ENCODE measurements at places on chromosomes 2 and 18.
A peak's percentile ranks its signal among the peaks of the same experiment; 100 is the strongest.

- no peak for DNase-seq
These were observed 223.5 kb downstream of the HDAC4 start for GRCh38 chr2:239177325-239177724.

- no peak for DNase-seq
These were observed 37.6 kb upstream of the FOSL2 start for GRCh38 chr2:28354920-28355520.

GRCh38 chr2:98548920-98549818, 59.1 kb downstream of the COA5 start:
- no peak for DNase-seq

- DNase-seq, result no peak
These were observed 213.3 kb downstream of the FAM210A start for GRCh38 chr18:13513021-13513420.

GRCh38 chr18:74715865-74716712, 118.4 kb downstream of the ZNF407 start:
- DNase-seq, result no peak

GRCh38 chr2:144935736-144936135, 415.8 kb upstream of the ZEB2 start:
- no peak for DNase-seq

GRCh38 chr2:220002251-220002650, 374.8 kb downstream of the SLC4A3 start:
- DNase-seq, result no peak

DNA sequence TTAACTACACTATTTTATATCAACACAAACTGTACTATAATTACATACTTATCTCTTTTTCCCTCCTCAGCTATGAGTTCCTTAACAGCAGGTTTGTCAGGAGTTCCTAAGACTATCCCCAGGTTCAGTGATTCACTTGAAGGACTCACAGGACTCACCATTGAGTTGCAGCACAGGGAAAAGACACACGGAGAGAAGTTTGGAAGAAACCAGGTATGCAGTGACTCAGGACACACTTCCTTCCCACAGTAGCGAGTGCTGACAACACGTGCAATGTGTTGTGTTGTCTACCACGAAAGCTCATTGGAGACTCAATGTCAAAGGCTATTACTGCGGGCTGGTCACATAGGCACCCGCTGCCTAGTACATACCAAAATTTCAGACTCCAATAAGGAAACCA, 32.0 kb downstream of the MGAT4A start:
- DNase-seq, result no peak

- DNase-seq, result no peak
These were observed 138.6 kb downstream of the GLI2 start for GRCh38 chr2:120873958-120874887.

GRCh38 chr18:46320928-46321711, 216.9 kb downstream of the HAUS1 start:
- no peak for DNase-seq

DNA sequence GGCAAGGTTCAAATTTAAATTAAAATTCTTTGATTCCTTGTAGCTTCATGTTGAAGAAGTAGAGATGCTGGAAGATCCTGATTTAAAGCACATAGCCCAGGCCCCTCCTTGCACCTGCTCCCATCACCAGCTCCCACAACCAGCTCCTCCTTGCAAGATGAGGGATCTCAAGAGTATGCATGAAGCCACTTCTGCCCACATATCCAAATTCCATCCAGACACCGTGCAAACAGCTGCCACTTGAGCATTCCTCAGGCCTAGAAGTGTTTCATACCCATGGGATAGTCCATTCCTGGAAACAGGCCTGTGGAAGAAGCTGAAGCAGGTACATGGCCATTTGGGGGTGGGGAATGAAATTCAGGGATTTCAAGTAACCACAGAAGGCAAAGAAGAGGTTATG, 32.4 kb upstream of the ITPRID2 start:
- DNase-seq, result no peak

GRCh38 chr2:21231985-21232384, 108.2 kb downstream of the TDRD15 start:
- no peak for DNase-seq

- DNase-seq, result no peak
These were observed 63.3 kb downstream of the BOD1L2 start for GRCh38 chr18:57210107-57210715.

- DNase-seq, result no peak
These were observed 90.5 kb upstream of the MSH2 start for GRCh38 chr2:47312491-47312850.

DNA sequence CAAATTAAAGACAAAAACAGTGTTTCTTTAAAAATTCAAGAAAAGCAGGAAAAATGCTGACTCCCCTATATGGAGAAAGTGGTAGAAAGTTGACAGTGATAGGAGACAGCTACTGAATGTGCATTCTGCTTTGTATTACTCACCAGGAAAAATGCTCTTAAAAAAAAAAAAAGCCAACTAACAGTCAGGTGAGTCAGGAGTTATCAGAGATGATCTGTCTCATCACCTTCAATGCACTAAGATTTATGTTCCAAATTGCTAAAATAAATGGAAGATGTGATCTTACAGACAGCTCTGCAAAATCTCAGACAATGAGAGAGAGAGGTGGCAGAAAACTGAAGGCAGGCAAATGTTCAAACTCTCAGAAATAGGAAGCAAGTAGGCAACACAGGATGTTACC, 47.6 kb upstream of the ZNF521 start:
- DNase-seq, result no peak

- no peak for DNase-seq
These were observed 72.8 kb downstream of the TMEM18 start for GRCh38 chr2:604385-604784.

- DNase-seq, result no peak
These were observed 2.4 kb downstream of the HNRNPLL start for GRCh38 chr2:38600242-38600891.

- DNase-seq, result no peak
These were observed 151.6 kb upstream of the MYO3B start for GRCh38 chr2:170026361-170026760.

- DNase-seq, result no peak
These were observed 326.9 kb downstream of the SLC4A3 start for GRCh38 chr2:219954331-219954730.

DNA sequence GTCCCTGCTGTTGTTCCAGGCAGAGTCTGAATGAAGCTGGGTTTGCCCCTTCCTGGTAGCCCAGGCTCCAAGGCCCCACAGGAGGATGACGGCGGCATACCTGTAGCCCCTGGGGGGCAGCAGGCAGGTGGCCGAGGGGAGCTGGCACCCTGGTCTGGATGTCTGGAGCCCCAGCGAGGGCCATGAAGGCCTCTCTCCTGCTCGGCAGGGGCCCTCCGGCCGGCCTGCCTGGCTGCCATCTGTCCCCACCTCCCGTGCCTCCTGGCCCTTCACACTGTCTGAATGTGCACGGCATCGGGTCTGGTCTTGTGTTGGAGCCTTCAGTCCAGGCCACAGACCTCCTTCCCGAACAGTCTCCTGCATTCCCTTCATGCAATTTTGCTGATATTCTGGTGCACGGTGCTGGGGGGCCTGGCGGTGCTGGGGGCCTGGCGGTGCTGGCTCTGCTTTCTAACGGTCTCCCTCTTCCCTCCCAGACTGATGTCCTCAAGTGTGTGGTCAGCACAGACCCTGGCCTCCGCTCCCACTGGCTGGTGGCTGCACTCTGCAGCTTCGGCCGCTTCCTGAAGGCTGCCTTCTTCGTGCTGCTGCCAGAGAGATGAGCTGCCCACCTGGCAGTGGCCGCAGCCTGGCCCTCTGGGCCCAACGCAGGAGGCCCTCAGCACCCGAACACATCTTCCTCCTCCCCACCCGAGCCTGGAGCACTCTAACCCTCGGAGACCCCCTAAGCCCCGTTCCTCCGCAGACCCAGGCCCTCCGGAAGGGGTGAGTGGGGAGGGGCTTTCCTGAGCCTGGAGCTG, 13.5 kb downstream of the BOK start:
- DNase-seq, result no peak

- no peak for DNase-seq
These were observed 169.7 kb downstream of the HAUS1 start for GRCh38 chr18:46273861-46274260.

DNA sequence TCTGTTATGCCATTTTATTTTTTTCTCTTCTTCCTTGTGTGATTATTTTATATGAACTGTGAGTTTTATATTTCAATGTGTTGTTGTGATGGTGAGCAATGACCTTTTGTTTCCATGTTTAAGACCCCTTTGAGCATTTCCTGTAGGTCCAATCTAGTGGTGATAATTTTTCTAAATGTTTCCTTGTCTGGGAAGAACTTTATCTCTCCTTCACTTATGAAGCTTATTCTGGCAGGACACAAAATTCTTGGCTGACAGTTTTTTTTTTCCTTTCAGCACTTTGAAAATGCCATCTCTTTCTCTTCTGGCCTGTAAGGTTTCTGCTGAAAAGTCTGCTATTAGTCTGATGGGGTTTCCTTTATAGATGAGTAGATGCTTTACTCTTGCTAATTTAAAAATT, 53.2 kb downstream of the G6PC2 start:
- DNase-seq, result no peak

GRCh38 chr18:286515-287310, 18.9 kb upstream of the THOC1 start:
- DNase-seq, result no peak

DNA sequence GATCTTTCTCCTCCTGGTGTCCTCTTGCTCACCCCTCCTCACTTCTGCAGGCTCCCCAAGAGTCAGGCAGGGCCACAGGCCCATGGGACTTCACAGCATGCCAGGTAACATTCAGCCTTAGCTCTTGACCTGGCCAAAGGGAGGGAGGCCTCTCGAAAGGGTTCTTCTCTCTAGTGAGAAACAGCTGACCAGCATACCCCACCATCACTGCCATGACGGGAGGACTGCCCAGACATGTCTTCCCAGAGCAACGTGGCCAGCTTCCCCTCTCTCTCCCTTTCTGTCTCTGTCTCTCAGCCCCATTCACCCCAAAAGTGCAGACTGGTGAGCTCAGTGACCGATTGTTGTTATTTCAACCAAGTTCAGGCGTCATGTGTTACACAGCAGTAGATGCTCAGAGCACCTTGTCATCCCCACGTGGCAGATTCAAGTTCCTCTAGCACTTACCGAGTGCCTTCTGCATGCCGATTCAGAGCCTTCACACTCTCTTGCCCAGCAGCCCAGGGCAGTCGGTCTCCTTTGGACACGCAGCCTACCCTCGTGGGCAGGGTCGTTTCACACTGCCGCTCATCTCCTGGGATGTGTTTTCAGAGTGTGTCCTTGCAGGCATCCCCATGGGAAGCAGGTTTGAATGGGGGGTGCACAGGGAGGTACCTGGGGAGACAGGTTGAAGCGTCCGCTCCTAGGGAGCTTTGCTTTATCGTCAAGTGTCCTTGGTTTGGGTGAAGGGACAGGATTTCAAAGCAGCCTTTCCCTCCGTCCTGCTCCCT, 259.9 kb downstream of the NDUFA10 start:
- no peak for DNase-seq

- peak; percentile 87 for DNase-seq
These were observed 188.1 kb downstream of the ZEB2 start for GRCh38 chr2:144331674-144332355.

DNA sequence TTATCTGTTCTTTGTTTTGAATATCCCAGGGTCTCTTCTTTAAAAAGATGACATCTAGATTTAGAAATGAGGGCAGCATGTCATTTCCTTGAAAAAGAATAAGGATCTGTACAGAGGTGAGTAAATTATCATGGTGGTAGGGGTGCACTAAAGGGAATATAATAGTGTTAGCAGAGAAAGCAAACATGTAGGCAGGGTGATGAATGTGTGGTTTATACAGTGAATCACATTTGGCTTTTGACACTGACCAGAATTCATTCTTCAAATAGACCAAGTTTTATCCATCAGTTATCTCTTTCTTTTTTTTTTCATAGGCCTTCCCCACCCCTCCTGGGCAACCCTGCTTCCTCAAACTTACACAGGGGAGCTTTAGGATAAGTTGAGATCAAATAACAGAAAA, 184.5 kb upstream of the LRP1B start:
- DNase-seq, result no peak

- no peak for DNase-seq
These were observed 184.8 kb downstream of the PRKCE start for GRCh38 chr2:45836316-45836715.

GRCh38 chr18:13440277-13441248, 222.0 kb downstream of the LDLRAD4 start:
- no peak for DNase-seq

GRCh38 chr18:49130261-49130660, 179.5 kb upstream of the SMAD7 start:
- DNase-seq, result no peak

DNA sequence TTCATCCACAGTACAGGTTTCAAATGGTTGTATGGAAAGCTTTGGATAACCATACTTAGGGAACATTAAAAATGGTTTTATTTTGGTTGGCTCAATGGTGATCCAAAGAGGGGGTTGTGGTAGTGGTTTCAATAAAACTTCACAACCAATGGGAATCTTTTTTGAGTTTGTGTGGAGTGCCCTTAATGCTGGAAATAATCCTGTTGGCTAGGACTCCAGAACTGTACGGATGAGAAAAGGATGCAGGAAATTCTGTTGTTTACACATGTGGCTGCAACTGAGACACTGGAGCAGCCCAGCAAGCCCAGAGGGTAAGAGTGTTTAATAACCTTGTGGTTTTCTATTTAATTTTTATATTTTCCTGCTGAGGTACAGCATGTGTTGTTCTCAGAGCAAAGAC, at the start of gene CCDC102B:
Gene CCDC102B, plus strand, starts transcription at position 210 of the 400 bp plus-strand sequence. CDS start 38,684 bp downstream, outside the sequence.
- DNase-seq, result no peak

DNA sequence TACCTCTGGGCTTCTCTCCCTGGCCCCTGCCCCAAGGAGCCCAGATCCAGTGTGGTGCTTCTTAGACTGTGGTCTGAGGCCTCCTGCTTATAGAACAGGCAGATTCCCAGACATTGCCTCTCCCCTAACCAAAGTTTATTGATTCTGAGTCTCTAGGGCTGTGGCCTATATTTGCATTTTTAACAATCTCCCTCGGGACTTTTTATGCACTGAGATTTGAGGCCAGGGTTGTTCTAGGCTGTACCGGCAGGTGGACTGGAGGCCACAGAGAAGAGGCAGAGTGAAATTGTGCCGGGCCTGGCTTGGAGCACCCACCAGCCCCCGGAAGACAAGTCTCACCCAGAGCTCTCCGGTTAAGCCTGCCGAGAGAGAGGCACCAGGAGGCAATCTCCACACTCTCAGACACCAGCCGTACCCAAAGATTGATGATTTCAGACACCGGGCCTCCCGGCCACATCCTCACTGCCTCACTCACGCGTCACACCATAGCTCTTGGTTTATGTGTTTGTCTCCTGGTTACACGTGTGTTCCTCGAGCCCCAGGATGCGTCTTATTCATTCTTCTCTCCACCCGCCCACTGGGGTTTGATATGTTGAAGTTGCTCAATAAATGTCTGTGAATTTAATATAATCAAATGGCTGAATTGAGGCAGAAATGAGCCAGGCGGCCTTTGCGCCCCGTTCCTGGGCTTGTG, 203.7 kb downstream of the KLHL29 start:
- no peak for DNase-seq
